ENCODE measurements at places on chromosomes 1 and 21.

DNA sequence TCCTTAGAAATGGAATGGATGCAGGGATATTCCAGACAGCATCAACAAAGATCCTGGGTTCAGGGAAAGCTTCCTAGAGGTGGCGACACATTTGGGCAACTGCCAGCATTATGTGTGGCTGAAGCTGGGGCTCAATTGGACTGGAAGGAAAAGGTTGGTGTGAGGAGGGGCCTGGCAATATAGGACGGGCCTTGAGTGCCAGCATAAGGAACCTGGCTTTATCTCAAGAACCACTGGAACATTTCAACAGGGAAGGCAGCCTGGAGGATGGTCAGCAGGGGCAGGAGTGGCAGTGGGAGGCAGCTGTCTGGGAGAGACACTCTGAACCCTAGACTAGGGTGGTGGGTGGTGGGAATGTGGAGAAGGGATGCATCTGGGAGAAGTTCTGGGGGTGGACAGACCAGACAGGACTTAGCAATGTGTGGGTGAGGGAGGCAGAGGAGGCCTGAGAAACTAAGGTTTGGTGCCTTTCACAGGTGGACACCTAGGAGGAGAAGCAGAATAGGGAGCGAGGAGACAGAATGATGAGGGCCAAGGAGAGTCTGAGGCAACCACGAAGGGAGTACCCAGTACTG is 3.5 kb downstream of the SH3BGRL3 start:
- no peak for DNase-seq

GRCh38 chr1:218294546-218294945 is 9.5 kb downstream of the RRP15 start:
- no peak for DNase-seq

GRCh38 chr1:9874959-9875635 is 35.0 kb downstream of the CTNNBIP1 start:
- peak; percentile 77 for DNase-seq

DNA sequence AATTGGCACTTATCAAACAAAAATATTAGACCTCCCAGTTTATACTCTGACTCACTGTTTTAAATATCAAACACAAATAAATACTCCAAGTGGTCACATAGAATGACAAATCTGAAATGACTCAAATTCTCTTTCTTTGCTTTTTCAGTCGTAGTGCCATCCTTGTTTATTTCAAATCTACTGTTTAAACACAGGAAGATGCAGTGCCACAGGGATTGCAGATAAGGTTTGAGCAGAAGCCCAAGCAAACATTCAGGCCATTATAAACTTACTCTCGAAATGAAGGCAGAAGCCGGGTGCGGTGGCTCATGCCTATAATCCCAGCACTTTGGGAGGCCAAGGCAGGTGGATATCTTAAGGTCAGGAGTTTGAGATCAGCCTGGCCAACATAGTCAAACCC is 255.4 kb upstream of the PLXNA2 start:
- DNase-seq = no peak

DNA sequence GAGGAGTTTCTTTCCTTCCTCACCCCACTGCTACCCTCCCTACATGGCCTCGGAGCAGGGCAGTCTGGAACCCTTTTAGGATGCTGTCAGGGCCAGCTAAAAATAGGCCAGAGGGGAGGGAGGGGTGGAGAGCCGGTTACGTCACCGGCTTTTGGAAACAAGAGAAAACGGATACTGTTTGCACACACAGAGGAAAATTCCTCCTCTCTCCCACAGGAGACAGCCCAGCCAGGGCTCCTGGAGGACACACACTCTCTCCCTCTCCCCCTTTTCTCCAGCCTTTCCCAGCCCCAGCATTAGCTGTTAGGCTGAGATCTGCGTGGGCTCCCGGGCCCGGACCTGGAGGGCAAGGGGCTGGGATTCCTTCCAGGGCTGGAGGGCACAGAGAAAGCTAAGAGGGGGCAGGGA is 20.0 kb upstream of the ALDH4A1 start:
- DNase-seq = no peak

- no peak for DNase-seq
These were observed 397.9 kb upstream of the NR5A2 start for GRCh38 chr1:199629624-199630023.

- DNase-seq = no peak
These were observed 10.7 kb upstream of the NPHP4 start for GRCh38 chr1:6002714-6003501.

GRCh38 chr1:201556841-201557571 is 18.1 kb downstream of the NAV1 start:
- DNase-seq = no peak

DNA sequence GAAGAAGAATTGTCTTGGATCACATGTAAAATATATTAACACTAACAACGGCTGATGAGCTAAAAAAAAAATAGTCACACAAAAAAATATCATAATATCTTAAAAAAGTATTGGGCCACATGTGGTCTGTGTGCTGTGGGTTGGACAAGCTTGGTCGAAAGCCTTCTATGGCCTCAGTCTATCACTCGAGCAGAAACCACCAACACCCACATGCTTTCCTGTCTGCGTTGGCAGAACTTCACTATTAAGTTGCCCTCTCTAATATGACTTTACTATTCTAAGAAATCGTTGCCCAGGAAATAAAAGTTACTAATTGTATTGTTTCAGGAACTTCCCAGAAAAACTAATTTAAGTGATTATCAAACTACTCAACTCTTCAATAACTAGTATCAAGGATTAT is 28.2 kb upstream of the ETS2 start:
- peak; percentile 26 for DNase-seq

DNA sequence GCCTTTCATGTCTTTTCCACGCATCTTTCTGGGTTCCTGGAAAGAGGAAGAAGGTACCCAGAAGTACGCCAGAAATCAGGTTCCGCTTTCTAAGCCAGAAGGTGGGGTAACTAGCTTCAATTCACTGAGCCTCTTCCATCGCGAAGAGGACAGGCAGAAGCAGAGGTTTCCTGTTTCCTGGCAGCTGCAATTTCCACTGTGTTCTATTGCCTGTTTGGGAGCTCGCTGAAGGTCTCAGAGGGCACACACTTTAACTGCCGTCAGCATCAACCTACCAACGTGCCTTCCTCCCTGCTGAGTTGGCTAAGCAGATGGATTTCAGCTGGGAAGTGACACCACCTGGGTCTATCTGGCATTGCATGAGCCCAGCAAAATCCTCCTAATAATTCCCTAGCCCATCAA is 10.0 kb downstream of the NCF2 start:
- DNase-seq = peak; percentile 28
